ENCODE measurements at places on chromosomes 3 and 15.

- DNase-seq = no peak
Measured at GRCh38 chr15:79572691-79573404, 140.7 kb downstream of the MINAR1 start.

DNA sequence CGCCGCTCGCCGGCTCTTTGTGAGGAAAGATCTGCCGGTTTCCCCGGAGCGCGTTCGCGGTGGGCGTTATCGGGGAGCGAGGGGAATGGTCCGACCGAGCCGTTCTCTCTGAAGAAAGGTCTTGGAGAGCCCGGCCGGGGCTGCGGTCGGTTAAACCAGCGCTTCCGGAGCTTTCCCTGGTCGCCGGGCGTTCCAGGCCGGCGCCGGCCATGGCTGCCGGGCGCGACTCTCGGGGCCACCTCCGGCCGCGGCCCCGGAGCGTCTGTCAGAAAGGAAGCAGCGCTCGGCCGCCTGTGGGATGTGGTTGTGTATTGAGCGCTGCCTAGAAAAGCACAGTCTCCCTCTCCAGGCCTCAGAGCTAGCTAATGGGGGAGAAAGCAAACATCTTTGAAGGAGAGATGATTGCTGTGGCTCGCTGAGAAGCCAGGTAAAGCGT is 731 bp downstream of the FYTTD1 start:
- no peak for DNase-seq

DNA sequence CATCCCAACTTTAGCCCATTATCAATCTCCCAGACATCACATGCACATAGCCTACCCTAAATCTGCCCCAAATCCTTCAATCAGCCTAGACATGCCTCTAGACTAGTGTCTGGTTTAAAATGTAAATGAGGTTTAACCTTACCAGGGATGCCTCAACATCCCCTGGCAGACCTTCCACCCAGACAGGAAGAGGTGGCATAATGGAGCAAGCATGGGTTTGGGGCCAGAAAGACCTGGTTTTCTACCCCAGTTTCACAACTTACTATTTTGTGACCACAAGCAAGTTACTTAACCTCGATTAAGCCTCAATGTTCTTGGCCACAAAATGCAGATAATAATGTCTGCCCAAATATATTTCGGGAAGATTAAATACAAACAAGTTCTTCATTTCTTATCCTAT is 28.3 kb upstream of the THBS1 start:
- DNase-seq = no peak

- no peak for DNase-seq
Measured at GRCh38 chr3:148289159-148289558, 408.5 kb upstream of the AGTR1 start.

- no peak for DNase-seq
Measured at GRCh38 chr3:111605493-111605892, 10.3 kb upstream of the ZBED2 start.

DNA sequence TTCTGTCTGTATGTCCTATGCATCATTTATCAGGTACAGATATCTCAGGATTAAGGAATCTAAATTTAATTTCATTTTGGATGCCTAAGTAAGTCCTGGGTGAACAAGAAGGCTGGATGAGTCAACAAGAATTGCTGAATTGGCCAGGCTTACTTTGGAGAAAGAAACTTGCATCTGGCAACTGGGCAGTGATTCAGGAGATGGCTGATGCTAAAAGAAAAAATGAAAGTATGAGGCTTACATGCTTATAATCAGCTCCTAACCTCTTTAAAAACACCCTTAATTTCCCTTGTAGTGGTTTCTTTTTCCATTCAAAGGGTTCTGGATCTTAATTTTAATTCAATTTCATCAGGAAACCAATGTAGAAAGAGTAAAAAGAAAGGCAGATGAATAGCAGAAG is 228.8 kb upstream of the PEX5L start:
- DNase-seq = no peak

DNA sequence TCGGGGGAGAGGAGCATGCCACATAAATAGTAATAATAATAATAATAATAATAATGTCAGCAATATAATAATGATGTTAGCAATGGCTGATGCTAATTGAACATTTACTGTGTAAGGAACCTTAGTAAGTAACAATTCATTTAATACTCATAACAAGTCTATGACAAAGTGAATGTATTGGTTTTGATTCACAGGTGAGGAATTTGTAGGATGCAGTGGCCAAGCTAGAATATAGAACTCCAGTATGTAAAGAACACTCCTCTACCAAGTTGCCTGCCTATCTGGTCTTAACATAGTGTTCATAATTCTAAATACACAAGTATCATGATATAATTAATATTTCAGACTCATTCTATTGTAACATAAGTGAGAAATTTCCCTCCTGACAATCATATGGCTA is 1016.5 kb downstream of the ROBO1 start:
- DNase-seq = no peak

GRCh38 chr15:74192751-74193150 is 9.8 kb downstream of the STRA6 start:
- DNase-seq = no peak

GRCh38 chr3:71045212-71045916 is 538.2 kb downstream of the FOXP1 start:
- DNase-seq = no peak

- no peak for DNase-seq
Measured at GRCh38 chr3:181250714-181251113, 261.2 kb upstream of the DNAJC19 start.

DNA sequence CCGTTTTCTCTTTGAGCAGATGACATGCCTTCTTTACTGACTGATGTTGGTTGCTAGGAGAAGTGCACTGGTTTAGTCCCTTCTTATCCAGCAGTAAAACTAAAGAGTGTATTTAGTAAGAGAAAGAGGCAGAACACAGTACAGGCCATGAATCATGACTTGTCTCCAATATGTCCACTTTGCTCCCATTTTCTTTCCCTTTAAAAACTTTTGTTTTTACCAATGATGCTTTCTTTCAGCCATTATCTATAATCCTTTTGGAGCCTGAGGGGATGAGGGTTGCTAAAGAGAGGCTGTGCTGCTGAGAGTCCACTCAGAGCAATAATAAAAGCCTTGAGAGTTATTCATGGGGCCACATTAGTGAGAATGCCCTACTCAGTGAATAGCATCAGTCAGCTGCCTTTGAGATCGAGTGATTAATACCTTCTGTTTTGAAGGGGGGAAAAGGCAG is 12.2 kb downstream of the ROBO2 start:
- DNase-seq = no peak

DNA sequence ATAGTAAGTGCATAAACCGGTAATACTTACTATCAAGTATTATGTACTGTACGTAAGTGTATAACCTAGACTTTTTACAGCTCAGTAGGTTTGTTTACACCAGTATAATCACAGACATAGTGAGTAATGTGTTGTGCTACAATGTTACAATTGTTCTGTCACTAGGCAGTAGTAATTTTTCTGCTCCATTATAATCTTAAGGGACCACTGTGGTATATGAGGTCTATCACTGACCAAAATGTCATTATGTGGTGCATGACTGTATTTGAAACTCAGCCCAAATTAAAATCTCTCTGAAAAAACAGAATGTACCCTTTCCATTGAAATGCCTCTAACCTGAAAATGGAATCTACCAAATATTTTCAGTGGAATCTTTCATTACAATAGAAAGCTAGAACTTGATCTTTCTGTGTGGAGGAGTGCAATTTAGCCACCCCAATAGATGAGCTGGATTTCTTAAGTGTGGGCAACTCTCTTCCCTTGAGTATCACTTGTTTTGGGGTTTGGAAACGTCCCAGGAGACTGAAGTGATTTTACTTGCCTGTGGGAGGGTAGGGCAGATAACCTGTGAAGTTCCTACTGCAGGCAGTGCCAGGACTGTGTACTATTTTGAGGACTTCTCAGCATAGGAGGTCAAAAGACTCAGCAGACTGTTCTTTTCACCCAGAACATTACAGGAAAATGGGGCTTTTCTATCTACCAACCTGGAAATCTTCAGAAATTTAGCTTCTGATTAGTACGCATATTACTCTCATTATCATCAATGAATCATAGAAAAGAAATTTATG is 50.9 kb downstream of the FAM98B start:
- DNase-seq = no peak

DNA sequence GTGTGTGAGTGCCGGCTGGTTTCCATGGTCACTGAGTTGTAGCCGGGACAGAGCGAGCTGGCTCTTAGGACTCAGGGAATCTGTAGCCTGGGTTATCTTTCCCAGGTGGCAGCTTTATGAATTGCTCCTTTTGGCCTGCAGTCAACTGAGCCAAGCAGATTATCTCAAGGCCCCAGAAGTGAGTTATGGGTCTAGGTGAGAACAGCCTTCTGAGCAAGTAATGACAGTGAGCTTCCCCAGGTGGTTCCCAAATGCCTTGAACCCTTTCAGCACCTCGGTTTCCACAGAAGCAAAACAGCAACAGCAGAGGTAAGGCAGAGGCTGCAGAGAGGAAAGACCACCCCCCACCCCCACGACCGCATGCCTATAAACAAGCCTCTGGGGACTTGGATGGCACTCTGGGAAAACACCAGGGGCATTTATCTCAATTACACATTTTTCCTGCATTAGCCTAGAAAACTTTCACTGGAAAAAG is 56.7 kb upstream of the DGKG start:
- DNase-seq = no peak

DNA sequence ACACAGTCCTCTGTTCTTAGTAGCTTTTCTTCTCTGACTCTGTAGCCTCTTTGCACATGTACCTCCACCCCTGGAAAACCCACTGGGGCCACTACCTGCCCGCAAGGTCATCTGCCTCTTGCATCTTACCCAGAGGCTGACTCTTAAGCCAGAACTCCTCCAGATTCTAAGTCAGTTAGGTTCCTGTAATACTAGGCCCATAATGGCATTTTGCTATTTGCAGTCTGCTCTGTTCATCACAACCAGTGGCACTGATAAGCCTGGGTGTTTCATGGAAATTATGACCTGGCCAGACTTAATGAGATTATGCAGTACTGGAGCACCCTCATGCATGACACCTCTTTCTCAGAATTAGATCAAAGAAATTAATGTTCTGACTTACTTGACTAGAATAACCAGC is 31.7 kb upstream of the ATG7 start:
- DNase-seq = no peak

DNA sequence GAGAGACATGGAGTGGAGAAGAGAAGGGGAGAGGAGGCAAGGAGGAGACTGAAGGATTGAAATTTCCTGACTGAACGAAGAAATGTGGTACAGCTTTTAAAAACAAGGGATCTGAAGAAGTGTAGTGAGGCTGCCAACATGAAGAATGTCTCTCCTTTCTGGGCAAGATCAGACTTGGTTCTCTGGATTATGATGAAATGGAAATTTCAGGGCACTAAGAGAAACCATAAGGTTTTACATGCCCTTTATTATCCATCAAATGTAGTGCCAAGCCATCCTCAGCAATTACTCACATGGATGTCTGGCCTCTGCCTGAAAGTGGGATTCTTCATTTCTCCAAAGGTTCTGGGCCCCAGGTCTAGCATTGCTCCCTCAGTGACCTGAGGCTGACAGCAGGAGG is 77.6 kb upstream of the CCDC80 start:
- no peak for DNase-seq

DNA sequence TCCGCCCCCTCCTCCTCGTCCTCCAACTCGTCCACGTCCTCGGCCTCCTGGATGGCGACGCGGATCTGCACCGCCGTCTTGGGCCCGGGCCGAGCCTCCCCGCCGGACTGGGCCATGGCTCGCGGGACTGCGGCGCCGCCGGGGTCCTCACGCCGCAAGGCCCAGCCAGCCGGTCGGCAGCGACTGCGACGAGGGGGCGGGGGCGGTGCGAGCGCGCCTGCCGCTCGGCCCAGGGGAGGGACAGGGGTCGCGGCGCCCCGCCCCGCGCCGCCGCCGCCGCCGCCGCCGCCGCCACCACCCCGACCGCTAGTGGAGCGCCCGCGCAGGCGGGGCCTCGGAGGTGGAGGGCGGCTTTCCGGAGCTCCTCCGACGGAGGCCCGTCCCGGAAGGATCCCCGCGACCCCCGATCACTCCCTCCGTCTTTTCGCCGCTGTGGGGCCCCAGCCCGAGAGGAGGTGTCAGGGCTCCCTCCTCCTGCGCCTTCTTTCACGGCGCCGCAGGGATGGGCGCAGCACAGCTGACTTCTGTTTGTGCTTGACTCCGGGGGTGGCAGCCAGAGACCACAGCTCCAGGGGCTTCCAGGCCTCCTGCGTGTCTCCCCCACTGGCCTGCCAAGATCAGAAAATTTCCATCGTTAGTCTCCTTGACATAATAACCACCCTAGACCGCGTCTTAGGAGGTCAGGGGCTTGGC is at the start of gene LARP6:
Gene LARP6, minus strand, starts transcription at position 185 of the 693 bp plus-strand sequence. Its CDS starts 69 bp downstream, at position 116.
- DNase-seq = no peak

DNA sequence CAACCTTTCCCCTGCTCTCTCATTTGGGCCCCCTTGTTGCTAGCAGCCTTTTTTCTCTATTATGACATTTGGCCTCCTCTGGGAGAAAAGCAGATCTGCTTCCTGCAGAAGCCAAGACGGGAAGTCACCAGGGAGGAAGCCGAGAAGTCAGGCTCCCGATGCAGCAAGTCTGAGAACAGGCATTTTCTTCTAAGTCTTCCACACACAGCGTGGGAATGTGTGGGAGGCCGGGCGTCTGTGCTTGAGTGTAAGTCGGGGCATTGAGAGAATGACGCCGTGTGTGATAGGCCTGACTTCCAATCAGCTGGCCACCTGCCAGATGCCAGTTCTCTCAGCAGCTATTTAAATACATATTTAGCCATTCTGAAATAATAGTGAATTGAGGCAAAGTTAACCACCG is 75.8 kb upstream of the FAM98B start:
- no peak for DNase-seq

- DNase-seq = no peak
Measured at GRCh38 chr3:71859123-71859519, 74.2 kb upstream of the PROK2 start.

DNA sequence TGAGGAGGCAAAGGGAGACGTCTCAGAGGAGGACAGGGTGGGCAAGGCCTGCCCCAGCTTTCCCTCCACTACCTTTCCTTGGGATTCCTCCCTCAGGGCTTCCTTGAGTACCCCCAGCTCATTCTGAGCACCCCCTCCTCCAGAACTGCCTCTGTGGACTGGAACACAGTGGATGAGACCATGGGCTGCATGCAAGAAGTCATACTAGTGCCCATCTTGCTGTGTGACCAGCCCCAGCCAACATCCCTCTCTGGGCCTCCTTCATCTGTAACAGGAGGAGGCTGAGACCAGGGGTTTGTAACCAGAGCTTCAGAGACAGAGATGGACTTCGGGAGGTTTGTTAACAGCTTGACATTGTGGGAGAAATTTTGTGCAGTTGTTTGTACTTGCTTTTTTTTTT is 25.6 kb downstream of the FEM1B start:
- no peak for DNase-seq

DNA sequence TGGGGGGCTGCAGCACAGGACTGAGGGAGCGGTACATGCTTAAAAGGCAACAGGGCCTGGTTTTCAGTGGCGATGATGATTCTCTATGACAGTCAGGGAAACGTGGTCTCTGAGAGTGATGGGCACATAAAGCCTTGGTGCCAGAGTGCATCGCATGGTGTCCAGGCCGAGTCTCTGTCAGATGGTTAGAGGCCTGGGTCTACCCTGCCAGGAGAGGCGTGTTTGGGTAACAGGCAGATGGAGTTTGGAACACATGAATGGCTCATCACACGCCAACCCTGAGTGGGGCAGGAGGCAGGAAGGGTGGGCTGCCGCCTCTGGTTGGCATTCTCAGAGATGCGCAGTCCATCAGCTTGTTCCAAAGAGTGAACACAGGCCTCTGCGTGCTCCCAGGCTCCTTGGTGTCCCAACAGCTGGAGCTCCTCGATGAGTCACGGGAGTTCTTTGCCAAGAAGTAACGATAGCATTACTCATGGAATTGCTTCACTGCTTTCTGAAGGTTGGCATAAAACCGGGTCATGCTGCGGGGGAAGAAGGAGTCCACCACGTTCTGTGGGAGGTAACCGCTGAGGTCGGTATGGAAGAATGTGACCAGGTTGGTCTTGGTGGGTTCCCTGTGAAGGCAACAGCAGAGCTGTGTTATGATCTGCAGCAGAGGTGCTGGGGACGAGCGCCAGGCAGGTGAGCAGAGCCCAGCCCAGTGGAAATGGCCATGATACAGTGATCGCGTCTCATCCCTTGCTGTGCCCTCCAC is 11.0 kb downstream of the STARD5 start:
- DNase-seq = peak; percentile 97

Data from GM04503 (cell line).